ENCODE measurements at places on chromosomes 7 and 10.

- DNase-seq = no peak
Observed at GRCh38 chr10:96230527-96230926, 40.8 kb downstream of the BLNK start.

DNA sequence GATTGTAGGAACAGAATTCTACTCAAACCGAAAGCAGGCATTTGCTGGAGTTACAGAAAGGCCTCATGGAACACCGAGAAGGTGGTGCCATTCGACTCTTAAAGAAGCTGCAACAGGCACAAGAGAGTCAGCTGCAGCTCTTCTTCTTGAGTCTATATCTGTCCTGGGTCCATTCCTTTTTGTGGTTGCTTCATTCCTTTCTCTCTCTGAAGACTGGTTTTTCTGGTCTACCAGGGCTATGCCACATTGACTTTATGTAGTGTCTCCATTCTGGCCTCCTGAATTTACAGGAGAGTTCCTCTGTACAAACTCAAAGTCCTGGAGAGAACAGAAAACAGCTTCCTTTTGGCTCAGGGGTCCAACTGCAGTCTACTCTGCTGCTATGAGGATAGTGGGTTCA lies 132.8 kb downstream of the CFTR start:
- no peak for DNase-seq

DNA sequence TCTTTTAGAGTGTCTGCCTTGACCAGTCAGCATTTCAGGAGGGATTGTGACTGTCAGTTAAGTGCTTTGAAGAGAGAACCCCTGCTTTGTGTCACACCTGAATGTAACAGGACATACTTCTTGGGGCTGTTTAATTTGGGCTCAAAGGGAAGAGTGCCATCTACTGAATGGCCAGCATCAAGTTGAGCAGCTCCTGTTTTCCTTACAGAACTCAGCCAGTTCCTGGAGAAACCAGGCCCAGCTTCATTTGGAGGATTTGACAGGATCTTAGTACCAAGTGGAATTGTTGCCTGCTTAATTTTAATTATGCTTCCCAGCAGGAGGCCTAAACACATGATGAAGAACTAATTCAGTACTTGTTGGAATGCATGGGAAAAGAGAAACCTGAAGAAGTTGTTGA lies 8.3 kb downstream of the ADD3 start:
- DNase-seq = no peak

DNA sequence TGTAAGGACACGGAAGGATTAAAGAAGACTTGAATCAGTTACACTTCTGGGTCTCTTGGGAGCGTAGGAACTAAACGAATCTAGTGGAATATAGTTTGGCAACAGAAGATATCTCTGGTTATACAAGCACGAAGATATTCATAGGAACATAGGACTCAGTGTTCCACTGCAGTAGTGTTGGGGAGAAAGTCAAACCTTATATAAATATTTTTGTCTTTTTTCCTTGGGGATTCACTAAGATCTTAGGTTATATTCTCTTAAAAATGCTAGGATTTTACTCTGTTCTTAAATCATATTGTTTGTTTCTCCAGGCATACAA lies 21.4 kb downstream of the PRKAR2B start:
- DNase-seq = no peak

DNA sequence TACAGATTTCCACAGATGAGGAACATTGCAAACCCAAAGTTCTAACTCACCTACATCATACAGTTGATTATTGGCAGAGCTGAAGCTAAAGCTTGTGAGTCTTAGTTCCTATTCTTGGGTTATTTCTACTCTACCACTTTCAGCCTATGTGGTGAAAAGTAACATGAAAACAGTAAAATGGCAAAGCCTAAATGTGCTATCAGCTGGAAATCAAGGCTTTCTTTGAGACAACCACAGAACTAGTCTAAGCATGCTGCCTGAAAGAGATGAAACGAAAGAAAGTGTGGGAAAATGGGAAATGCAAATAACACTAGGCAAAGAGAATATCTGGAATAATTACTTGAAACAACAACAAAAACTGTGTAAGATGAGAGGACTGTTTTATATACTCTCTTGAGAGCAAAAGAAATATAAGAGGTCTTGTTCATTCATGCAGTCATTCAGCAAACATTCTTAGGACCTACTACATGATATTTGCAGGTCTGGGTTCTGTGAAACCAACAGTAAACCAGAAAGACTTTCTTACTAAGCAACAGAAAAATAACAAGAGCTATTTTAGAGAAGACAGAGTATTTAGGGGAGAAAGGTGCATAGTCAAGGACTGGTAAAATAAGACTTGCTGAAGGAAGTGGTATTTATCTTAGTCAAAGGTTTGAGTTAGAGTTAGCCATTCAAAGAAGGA lies 437.1 kb downstream of the HTR7 start:
- no peak for DNase-seq

GRCh38 chr10:129530581-129530980 lies 63.5 kb downstream of the MGMT start:
- no peak for DNase-seq
